Cerebellar nuclear complex (tissue), 1 donor: ENCODE measurements at places on chromosomes 16 and 17.

GRCh38 chr16:85565340-85565739, 47.8 kb upstream of the GSE1 start:
- DNase-seq, result no peak

- DNase-seq, result no peak
Observed at GRCh38 chr17:49633762-49634484, 44.0 kb downstream of the SPOP start.

DNA sequence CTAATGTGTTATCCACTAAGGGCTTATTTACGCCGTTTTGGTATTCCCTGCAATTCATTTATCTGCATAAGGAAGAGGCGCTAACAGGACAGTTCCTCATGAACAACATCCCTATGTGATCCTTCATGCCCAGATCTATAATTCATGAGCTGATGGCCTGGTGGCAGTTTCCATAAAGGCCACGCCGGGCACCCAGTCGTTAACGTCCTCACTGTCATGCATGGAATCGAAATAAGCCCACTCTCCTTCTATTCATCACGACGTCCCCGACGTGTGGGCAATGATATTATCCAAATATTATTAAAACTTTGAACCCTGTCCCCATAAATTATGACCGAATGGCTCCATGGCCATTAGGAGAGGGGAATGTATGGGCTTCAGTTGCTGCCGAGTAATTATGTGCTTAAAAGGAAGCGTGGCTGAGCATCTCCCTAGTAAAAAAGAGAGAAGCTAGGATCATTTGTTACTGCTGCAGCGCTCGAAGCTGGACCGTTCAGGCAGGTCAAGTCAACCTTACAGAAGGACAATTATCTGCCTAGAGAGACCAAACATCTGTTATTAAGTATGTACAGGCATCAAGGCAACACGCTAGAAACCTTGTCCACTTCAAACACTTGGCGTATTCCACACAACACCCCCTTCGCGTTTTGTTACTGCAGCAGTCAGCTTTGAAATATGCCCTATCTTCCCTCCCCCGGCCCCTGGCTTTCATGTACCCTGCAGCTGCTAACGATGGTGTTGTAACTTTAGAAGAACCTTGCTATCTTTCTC, 94.0 kb upstream of the SALL1 start:
- no peak for DNase-seq

GRCh38 chr17:57091186-57091618, 6.2 kb downstream of the AKAP1 start:
- peak; percentile 67 for DNase-seq

GRCh38 chr17:77474292-77474988, 333.7 kb downstream of the SEC14L1 start:
- DNase-seq, result no peak

DNA sequence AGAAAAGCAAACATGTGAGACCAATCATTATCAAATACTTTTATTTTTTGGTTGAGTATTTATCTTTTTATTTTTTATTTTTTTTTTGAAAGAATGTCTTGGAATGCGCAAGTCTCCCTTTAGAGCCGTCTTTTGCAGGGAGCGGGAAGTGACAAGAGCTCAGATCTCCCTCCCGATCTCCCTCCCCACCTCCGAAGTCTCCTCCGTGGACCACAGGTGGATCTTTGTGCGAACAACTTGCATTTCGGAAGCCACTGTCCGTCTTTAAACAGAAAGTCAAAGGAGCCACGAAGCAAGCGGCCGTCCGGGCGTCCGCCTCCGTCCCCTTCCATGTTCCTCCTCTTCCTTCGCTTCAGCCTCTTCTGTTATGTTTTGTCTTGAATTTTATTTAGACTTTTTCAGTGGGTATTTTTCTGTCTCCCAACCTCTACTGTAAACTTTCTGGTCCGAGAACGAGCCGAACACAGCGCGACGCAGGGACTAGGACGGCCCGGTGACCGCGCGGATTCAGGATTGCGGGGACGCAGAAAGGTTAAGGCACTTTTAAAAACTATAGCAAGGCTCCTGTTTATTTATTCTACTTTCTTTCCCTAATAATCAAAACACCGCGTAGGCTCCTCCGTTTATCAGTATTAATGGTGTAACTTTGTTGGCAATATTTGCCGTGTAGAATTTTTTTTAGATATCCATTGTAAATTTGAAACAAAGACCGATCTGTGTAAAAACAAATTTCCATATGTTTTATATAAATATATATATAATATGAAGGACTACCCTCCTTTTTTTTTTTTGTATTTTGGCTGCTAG, 3.3 kb downstream of the FOXF1 start:
- no peak for DNase-seq

DNA sequence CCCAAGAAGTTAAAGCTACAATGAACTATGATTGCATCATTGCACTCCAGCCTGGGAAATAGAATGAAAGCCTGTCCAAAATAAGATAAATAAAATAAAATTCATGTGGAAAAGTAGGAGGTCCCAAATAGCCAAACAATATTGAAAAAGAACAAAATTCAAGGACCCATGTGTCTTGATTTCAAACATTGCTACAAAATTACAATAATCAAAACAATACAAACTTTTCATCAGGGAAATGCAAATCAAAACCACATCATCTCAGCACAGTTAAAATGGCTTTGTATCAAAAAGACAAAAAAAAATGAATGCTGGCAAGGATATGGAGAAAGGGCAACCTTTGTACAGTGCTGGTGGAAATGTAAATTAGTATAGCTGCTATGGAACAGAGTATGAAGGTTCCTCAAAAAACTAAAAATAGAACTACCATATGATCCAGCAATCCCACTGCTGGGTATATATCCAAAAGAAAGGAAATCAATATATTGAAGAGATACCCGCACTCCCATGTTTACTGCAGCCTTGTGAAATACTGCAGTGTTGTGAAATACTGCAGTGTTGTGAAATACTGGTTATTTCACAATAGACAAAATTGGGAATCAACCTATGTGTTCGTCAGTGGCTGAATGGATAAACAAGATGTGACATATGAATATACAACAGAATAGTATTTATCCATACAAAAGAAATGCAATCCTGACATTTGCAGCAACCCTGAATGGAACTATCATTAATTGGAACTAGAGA, 24.5 kb upstream of the ZNF287 start:
- no peak for DNase-seq

GRCh38 chr17:327971-328370, 24.6 kb downstream of the RPH3AL start:
- no peak for DNase-seq

GRCh38 chr16:27628241-27628942, 78.4 kb downstream of the KATNIP start:
- DNase-seq, result no peak

DNA sequence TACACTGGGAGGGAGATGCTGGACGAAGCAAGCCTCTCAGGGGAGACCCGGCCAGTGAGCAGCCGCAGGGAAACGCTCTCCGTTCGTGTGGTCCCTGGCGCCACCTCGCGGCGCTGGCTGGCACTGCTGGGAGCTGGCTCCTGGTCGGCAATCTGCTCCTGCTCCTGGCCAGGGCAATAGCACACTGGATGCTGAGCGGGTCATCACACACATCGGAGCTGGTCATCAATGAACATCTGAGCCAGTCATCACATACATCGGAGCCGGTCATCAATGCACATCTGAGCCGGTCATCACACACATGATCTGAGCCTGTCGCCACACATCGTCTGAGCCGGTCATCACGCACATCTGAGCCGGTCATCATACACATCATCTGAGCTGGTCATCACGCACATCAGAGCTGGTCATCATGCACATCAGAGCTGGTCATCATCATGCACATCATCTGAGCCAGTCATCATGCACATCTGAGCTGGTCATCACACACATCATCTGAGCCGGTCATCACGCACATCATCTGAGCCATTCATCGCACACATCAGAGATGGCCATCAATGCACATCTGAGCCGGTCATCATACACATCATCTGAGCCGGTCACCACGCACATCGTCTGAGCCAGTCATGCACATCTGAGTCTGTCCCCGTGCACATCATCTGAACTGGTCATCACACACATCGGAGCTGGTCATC, 217.3 kb downstream of the RBFOX3 start:
- peak; percentile 50 for DNase-seq

GRCh38 chr16:2341456-2342447, 1.2 kb upstream of the ABCA3 start:
- no peak for DNase-seq

GRCh38 chr16:68400083-68400923, 48.0 kb downstream of the SMPD3 start:
- DNase-seq, result no peak

DNA sequence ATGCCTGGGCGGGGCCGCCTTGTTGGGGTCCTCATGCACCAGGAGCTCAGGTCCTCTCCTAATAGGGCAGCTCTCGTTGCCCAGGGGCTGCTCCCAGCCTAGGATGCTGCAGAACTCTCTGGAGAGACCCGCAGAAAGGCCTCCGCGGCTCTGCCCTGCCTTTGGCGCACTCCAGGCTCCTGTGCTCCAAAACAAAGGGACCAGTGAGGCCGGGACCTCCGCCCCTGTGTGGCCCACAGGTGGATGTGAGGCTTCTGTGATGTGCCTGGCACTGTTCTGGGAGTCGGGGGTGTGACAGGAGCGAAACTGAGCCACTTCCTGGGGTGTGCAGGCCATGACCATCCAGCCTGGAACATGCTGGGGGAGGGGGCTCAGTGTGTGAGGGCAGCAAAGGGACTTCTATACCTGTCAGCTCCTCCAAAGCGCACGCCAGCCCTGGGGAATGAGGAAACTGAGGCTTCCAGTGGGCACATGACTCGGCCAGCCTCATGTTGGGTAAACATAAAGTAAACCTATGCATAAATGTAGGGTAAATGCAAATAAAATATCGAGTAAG, 153.2 kb downstream of the IRF8 start:
- no peak for DNase-seq

- DNase-seq, result no peak
Observed at GRCh38 chr17:72034000-72034399, 86.8 kb upstream of the SOX9 start.

DNA sequence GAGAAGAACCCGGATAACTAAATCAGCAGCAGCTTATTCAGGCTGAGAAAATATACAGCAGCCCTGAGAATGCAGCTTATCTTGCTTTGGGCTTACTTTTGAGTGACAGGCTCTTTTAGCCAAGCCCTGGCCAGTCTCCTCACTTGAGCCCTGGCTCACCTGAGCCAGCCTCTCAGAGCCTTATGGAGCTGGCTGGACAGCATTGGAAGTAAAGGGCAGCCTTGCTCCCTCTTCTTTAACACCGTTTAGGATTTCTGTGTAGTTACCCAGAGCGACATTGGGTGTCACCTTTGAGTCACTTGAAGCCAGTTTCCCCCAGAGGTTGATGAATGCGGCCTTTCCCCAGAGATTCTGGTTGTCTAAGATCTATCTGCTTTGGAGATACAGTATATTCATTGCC, 7.7 kb upstream of the NPIPB2 start:
- no peak for DNase-seq

- no peak for DNase-seq
Observed at GRCh38 chr17:1918346-1919162, 88.7 kb downstream of the RPA1 start.

DNA sequence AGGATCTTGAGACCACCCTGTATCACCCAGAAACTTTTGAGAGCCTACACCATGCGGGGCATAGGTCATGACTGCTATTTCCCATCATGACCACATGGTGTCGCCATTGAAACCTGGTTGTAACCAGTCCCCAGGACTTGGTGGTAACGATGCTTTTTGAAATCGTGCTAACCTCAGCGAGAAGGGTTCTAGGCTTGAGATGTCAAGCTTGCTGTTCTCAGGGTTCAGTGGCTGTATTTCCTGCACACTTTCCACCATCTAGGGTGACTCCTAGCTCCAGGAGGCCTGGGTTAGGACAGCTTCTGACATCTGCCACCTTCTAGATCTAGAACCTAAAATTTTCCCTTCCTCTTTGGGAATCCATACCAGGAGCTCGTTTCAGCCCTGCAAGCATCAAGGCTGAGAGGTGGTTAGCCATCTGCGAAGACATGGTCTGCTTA, 13.0 kb upstream of the SPNS3 start:
- no peak for DNase-seq

DNA sequence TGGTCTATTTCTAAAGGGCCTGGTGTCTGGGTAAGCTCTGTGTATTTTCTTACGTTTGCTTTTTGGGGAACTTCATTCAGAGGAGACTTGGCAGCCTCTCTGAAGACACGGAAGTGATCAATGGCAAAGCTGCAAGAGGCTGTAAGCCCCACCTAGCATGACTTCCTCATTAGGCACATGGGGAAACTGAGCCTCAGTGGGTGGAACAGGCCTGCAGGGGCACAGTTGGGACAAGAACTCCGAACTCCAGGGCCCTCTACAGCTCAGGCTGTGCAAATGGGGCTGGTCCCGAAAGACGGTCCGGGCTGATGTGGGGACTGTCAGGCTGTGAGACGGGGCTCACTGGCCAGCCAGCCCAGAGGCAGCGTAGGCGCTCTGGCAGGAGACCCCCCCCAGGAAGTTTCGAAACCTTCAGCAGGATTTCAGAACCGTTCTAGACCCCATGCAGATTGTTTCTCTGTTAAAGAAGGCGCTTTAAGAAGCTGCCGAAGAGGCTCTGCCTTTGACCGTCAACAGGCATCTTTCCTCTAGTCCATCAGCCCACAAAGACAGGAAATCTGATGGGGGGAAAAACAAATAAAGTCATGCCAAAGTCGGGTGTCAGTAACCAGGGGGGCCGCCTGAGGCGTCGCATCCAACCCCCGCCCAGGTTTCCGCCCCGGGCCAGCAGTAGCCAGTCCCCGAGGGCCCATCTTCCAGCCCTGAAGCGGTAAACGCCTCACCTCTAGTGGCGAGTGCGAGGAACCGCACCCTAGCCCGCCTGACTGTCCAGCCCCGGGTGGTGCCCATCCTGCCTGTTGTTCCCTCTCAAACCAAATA, 79.8 kb upstream of the TBC1D3K start:
- no peak for DNase-seq

GRCh38 chr17:43114151-43114552, 11.0 kb downstream of the BRCA1 start:
- no peak for DNase-seq

DNA sequence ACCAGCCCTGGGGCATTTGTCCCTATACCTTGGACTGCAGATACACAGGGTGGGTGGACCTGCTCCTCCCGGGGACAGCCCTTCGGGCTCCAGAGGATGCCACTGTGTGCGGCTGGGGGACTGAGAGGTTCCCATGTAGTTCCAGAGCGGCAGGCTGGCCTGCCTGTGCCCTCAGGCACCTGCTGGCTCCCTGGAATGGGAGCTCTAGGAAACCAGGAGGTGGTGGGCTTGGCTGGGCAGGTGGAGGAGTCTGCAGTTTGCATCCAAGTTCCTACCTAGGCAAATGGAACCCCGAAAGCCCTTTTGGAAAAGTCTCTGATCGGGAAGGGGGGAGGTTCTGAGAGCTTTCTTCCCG, 982 bp downstream of the DBNDD1 start:
- DNase-seq, result no peak

GRCh38 chr16:84332975-84333684, 35.2 kb upstream of the ATP2C2 start:
- DNase-seq, result no peak

GRCh38 chr17:76633628-76634328, 9.8 kb downstream of the ST6GALNAC1 start:
- no peak for DNase-seq
